ENCODE measurements at places on chromosomes 3 and 15.

DNA sequence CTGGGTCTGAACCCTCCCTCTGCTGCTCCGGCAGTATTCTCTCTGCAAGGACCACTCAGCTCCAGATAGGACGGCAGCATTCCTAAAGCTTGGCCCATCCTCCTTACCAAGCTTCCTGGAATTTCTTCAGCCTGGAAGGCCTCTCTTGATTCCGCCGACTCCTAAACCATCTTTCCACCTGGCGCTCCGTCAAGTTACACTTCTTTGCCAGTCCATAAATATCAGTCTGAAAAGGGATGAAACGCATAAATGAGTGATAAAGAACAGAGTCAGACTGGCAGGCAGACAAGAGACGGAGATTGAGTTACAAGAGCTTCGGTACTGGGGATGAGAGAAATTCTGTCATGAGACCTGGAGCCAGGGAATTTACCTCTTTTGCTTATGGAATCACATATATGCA, 44.3 kb downstream of the CERS3 start:
- DNase-seq, result no peak

- DNase-seq, result no peak
These were observed 457.0 kb upstream of the ALCAM start for GRCh38 chr3:104909721-104910120.

GRCh38 chr3:146712806-146713205, 107.7 kb upstream of the PLSCR5 start:
- no peak for DNase-seq

- no peak for DNase-seq
These were observed 97.8 kb upstream of the AADACL2 start for GRCh38 chr3:151635905-151636304.
